ENCODE measurements at places on chromosomes 7 and 10.

DNA sequence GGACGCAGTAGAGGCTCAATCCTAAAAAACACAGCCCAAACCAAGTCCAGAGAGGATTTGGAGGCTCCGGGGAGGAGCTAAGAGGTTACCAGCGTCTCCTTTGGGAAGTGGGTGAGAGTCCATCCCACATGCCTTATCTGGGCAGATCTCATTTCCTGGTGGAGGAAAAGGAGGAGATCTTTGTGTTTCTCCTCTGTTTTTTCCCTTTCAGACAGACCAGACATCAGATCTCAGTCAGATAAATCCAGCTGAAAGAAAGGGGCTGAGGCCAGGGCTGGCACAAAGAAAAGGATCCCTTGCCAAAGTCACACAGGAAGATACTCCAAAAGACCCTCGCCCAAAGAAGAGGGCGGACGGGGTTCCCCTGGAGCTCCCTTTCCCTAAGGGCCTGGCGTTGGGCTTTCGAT, 58.3 kb upstream of the COMTD1 start:
- DNase-seq, result no peak

GRCh38 chr7:39890411-39890810, 59.6 kb upstream of the CDK13 start:
- DNase-seq, result no peak

DNA sequence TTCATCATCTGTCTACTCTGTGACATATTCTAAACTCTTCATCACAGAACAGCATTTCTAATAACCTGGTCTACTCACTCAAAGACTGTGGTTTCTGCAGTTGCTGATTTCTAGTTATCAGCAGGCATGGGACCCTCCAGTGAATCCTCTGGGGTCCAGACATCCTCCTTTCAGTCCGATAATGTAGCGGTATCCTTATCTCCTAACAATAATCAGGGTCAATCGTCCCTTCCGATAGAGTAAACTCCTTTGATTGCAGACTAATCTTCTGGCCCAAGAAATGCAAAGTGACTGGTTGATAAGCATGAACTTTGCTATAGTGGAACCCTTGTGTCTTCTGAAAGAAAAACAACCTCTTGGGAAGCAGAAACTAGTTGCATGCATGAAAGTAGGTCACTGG, 1209.8 kb upstream of the CELF2 start:
- DNase-seq, result no peak

- DNase-seq, result no peak
Measured at GRCh38 chr10:34273340-34273739, 541.8 kb downstream of the PARD3 start.

DNA sequence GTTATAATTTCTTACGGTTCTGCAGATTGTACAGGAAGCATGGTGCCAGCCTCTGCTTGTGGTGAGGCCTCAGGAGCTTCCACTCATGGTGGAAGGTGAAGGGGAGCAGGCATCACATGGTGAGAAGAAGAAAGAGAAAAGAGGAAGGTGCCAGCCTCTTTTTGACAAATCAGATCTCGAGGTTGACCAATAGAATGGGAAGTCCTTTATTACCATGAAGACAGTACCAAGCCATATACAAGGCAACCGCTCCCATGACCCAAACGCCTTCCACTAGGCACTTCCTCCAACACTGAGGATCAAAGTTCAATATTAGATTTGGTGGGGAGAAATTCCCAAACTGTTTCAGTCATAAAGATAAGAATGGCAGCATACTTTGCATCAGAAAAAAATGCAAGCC, 502.8 kb downstream of the GLRX3 start:
- DNase-seq, result no peak

DNA sequence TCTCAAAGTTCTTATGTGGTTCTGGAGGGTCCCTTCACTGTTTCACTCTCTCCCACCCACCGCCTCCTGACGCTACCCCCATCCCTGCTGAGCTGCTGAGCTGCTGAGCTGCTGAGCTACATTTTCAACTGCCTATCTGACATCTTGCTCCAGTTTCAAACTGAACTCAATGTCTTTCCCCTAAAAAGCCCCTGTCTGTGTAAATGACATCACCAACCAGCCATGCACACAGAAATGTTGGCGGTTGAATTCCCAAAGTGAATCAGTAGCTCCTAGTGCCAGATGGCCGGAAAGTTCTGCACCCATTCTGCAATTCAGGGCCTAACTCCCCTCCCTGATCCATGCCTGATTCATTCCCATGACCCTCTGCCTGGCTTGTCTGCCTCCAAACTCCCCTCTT, 71.2 kb downstream of the WNT2 start:
- no peak for DNase-seq

DNA sequence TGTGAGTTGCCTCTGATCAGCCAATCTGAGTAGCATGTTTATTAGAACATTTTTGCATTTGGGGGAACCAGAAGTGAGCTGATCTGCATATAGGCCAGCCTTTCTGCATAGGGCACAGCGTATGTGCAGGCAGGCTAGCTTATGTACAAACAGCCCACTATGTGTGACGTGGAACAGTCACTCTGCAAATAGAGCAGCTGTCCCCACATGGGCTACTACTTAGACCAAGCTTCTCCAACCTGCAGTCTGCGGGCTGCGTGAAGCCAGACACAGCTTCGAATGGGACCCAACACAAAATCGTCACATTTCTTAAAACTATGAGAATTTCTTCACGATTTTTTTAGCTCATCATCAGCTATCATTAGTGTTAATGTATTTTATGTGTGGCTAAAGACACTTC, 134.1 kb upstream of the FAM20C start:
- DNase-seq, result no peak

DNA sequence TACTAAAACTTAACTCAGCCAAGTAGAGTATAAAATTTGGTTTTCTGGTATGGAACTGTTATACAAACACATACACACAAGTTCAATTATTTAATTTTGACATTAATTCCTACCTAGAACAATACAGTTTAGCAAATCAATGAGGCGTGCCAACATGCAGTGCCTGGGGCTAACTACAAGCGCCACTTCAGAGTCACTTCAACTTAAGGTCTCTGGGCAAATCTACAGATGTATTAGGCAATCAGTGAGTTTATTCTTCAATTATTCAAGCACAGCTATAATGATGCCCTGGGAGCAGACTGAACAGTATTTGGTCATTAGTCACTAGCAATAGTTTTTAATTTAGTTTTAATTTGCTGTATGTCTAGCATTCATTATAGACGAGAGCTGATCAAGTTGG, 51.6 kb downstream of the HIBADH start:
- DNase-seq, result no peak

GRCh38 chr10:43239756-43240155, 27.1 kb downstream of the RASGEF1A start:
- no peak for DNase-seq

- no peak for DNase-seq
Measured at GRCh38 chr10:132988988-132989387, 46.6 kb upstream of the CFAP46 start.

DNA sequence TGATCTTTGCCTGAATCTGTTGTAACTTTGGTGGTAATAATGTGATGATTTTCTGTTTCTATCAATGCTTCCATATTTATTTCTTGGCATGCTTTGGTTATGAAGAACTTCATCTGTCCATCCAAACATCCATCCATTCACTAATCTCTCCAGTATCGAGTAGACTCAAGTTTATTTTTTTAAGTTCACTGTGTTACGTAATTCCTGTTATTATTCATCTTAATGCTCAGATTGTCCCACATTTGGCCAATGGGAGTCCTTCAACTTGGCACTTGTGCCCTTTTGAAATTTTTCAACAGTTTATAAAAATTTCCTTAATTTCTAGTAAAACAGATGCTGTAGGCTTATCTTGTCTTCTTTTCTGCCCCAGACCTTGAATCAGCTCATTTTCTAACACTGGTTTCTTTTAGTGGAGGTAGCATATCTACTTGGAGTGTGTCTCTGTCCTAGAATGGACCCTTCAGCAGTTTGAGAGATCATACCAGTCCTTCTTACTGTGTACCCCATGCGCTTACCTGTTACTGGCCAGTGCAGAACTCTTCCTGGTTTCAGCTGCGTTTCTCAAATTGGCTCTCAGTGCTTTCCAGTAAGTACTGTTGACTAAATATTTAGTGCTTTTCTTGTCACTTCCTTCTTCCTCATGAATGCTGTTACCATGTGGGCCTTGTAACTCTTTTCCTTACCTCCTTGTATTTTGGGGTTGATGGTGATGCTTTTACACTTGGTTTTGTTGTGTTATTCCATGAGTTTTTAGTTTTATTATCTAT, 100.8 kb downstream of the MLLT10 start:
- no peak for DNase-seq

- no peak for DNase-seq
Measured at GRCh38 chr7:157488281-157488680, 151.5 kb downstream of the DNAJB6 start.

GRCh38 chr7:157568770-157569584, 232.2 kb downstream of the DNAJB6 start:
- peak; percentile 41 for DNase-seq

GRCh38 chr10:92238054-92238585, 52.8 kb downstream of the CPEB3 start:
- DNase-seq, result no peak

DNA sequence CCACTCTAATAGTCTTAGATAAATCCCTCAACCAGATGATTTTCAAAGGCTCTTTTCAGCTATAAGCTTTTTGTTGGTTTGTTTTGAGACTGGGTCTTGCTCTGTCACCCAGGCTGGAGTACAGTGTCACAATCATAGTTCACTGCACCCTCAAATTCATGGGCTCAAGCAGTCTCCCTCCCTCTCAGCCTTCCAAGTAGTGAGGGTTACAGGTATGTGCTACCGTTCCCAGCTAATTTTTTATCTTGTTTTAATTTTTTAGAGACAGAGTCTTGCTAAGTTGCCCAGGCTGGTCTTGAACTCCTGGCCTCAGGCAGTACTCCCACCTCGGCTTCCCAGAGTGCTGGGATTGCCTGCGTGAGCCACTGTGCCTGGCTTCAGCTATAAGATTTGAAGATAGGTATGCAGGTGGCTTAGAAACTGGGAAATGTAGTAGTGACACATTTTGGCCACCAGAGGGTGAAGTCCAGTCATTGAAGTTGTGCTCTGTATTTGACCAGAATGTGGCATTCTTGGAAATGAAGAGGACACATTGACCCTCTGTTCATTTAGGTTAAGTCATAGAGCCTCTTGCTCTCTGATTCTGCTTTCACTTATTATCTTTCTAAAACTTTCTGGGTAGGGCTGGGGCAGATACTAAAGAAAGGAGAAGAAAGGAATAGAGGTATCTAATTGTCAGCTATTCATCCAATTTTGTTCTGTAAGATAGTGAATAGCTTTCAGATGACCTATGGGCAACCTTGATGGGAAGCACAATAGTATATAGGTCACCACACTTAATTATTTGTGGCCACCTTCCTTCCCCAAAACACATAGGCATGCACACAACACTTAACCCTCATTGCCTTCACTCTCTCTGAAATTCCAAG, 36.0 kb downstream of the R3HCC1L start:
- DNase-seq, result peak; percentile 15

DNA sequence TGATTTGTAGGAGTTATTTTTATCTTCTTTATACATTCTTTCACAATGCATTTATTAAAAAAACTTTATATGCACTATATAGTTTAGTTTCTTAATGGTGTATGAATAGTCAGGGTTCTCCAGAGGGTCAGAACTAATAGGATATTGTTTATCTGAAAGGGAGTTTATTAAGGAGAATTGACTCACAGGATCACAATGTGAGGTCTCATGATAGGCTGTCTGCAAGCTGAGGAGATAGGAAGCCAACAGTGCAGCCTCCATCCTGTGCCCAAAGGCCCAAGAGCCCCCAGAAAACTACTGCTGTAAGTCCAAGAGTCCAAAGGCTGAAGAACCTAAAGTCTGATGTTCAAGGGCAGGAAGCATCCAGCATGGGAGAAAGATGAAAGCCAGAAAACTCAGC, 192.8 kb upstream of the AHR start:
- DNase-seq, result no peak

- peak; percentile 32 for DNase-seq
Measured at GRCh38 chr10:113520690-113521474, 32.0 kb upstream of the HABP2 start.

- DNase-seq, result no peak
Measured at GRCh38 chr7:39588416-39588815, 22.2 kb downstream of the YAE1 start.

GRCh38 chr10:88271761-88272543, 311.2 kb downstream of the RNLS start:
- no peak for DNase-seq

DNA sequence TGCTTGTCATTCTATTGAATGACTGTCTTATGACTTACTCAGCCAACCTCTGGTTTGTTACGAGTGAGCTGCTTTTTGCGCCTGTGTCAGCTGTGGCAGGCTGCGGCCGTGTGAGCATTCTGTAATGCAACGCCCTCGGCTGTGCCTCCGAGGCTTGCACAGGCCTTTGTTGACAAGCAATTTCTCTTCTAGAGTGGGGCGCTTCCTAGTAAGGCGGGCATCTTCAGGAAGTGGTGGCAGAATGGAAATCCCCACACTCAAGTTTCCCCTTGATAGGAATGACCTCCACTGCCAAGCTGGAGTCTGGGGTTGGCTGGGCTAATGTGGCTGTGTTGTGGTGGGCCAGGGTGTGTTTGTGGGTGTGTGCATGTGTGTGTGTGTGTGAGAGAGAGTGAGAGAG, 20.2 kb upstream of the TMEM178B start:
- peak; percentile 60 for DNase-seq

- no peak for DNase-seq
Measured at GRCh38 chr7:133646472-133647315, 393.8 kb downstream of the EXOC4 start.

Data from stimulated activated CD4-positive, alpha-beta T cell treated with anti-CD3 and anti-CD28 coated beads, Interleukin-12 subunit alpha, Interleukin-12 subunit beta, amount 100 ng/mL, for 48 hours (primary cell).